NCI-H2081 (cell line): ENCODE measurements at places on chromosomes 16 and 17.

DNA sequence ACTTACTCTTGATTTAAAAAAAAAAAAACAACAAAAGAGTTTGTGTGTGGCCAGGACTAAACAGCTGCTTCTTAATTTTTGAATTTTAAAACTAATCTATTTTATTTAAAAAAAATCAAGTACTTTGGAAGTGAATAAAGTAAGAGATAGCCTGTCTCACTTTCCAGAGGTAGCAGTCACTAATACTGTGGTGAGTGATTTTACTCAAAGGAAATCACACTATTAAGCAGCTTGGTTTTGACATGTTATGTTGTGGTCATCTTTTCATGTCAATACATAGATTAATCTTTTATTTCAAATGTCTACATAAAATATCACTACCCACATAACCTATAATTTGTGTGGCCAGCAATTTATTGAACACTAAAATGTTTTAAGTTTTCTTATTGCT is 102.2 kb upstream of the HLF start:
- no peak for DNase-seq

GRCh38 chr17:6110592-6110991 is 40.4 kb downstream of the WSCD1 start:
- DNase-seq = no peak

DNA sequence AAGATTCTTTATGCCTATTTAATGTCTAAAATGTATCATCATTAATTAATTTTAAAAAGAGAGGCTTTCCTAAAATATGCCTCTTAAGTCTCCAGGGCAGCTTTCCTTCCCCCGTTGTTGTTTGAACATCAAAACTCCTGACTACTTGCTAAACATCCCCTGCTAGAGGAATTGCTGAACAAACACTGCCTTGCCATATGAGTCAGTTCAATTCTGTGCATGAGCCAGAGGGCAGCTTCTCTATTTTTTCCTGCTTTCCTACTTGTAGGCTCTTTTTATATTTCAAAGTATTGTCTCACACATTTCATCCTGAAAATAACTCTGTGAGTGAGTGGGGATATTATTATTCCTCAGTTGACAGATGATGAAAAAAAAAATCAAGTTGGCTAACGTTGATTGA is 143.4 kb downstream of the HS3ST4 start:
- no peak for DNase-seq

- no peak for DNase-seq
Measured at GRCh38 chr17:80126449-80126715, 20.5 kb downstream of the EIF4A3 start.
